ENCODE measurements at places on chromosomes 11 and 22.

- no peak for DNase-seq
These were observed 621.3 kb downstream of the ETS1 start for GRCh38 chr11:127965939-127966668.

GRCh38 chr11:126578021-126578420, 222.5 kb downstream of the ST3GAL4 start:
- DNase-seq, result no peak

- DNase-seq, result peak; percentile 71
These were observed 20.6 kb upstream of the PRDM10 start for GRCh38 chr11:130023204-130023603.

GRCh38 chr22:46012182-46012880, 35.4 kb upstream of the WNT7B start:
- DNase-seq, result no peak

DNA sequence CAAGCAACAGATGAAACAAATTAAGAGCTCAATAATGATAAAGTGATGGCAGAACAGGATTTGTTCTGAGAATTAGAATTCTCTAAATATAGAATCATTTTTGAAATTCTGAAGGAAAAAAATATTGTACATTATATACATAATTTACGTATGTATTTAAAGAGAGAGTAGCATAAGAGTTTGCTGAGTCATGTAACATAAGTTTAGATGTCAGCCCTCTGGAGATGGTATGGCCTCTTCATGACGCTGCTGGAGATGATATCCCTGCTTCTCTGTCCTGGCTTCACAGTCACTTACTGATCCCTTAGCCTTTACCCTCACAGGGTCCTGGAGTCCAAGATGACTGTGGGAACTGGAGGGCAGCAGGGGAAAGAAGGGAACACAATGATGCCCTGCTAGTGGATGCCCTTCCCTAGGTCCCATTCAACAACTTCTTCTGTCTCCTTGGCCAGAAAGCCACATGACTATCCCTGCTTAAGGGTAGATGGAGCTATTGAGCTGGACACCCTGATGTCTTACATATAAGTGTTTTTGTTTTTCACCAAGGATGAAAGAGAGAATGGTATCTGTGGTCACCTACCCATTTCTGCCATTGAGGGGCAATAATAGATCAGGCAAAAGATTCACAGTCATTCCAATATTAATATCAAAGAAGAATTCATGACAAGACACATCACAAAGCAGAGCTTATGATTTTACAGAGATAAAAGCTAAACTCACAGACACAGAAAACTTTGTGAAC, 753.1 kb downstream of the TBC1D22A start:
- DNase-seq, result no peak

DNA sequence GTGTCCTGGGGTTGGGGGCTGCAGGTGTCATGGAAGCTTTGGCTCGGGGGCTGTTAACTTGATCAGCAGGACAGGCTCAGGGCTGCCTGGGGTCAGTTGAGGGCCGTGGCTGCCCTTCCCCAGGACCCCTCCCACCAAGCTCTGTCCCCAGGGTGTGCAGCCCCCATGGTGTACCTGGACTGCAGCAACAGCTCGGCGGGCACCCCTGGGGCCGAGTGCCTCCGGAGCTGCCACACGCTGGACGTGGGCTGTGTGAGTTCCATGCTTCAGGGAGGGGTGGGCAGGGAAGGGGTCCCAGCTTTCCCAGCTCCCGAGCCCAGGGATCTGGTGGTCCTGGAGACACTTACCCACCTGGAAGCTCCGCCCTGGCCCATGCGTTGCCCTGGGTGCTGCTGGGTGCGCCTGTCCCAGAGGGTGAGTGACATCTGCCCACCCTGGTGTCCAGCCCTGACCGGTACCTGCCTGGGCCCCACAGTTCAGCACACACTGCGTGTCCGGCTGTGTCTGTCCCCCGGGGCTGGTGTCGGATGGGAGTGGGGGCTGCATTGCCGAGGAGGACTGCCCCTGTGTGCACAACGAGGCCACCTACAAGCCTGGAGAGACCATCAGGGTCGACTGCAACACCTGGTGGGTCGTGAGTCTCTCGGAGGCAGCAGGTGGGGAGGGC, 11.3 kb downstream of the MUC5B start:
- no peak for DNase-seq

DNA sequence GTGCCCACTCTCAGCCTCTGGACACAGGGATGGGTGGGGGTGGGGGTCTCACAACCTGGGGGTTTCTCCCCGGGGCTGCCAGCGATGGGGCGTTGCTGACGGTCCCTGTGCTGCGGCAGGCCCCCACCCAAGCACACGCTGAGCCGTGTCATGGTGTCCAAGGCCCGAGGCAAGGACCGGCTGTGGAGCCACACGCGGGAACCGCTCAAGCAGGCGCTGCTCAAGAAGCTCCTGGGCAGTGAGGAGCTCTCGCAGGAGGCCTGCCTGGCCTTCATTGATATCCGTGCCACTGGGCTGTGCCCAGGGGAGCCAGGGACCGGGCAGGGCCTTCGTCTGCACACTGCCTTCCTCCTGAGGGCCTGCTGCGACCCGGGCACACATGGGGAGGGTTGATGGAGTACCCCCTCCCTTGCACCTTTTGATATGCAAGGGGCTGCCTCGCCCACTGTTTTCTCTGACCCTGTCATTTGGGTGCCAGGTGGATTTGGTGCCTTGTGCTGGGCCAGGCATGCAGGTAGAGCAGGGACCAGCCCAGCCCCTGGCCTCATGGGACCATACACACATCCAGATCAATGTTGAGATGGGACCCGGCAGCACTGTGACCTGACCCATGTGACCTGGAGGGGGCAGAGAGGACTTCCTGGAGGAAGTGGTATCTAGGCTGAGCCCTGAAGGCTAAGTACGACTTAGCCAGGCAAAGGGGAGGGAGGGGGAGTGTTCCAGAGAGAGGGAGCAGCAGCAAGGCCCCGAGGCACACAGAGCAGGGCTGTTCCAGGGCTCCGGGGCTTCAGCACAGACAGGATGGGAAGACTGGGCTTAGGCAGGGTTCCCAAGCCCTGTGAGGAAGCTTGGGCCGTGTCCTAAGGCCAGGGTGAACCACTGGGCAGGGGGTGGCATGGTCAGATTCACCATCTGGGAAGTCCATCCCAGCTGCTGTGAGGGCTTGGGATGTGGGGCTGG, 75.2 kb downstream of the MYO7A start:
- no peak for DNase-seq

- no peak for DNase-seq
These were observed 1.4 kb upstream of the SIGIRR start for GRCh38 chr11:416051-416756.

GRCh38 chr11:88414385-88414861, 76.9 kb upstream of the CTSC start:
- DNase-seq, result peak; percentile 22

GRCh38 chr11:117099696-117100095, 1.5 kb upstream of the SIK3 start:
- no peak for DNase-seq

- no peak for DNase-seq
These were observed 9.9 kb downstream of the MAPK1 start for GRCh38 chr22:21857481-21857914.

GRCh38 chr11:122486793-122487495, 168.6 kb upstream of the UBASH3B start:
- DNase-seq, result no peak

DNA sequence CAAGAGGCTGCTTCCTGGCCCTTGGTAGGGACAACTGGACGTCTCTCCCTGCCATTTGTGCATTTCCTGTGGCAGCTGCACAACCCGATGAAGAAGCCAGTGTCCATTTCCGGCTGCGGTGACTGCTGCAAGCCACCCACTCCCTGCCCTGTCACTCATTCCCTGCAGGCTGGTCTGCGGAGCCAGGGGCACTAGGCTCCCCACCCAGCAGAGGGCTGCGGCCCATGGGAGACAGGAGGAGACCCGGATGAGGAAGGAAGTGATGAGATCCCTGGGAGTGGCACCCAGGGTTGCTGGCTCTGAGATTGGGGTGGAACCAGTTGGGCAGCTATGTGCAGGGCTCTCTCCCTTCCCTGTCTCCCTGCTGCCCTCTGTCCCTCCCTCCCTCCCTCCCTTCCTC, 10.0 kb upstream of the MYRF start:
- no peak for DNase-seq

GRCh38 chr11:28086569-28086968, 21.4 kb downstream of the KIF18A start:
- DNase-seq, result no peak

DNA sequence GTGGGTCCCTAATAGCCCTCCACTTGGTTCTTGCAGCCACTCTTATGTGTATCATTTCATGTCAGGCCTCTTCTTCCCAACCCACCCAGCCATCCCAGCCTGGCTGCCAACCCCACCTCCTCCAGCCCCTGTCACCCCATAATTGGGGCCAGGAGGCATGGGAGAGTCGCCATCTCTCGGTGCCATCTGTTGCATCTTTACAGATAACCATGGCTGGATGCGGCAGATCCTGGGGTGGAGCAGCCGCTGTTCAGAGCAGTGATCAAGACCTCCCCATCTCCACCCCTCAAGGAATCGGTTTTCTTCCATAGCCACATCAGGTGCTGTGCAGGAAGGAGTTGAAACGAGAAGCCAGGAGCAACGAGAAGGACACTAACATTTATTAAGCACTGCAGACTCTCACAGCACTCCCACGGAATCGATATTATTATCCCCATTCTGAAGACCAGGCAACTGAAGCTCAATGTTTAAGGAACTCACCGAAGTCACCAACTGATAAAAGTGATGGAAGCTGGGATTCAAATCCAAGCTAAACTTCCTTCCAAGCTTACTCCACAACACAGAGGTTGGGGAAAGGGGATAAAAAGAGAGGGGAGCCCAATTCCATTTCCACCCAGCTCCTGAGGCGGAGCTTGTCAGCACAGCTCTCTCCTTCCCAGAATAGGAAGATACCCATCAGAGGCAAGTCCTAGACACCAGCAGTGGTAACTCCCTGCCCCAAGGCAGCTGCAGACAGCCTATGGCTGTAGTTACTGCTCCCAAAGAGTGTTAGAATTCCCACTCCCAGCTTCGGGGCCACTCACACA, 2.7 kb downstream of the SLC43A1 start:
- DNase-seq, result no peak

DNA sequence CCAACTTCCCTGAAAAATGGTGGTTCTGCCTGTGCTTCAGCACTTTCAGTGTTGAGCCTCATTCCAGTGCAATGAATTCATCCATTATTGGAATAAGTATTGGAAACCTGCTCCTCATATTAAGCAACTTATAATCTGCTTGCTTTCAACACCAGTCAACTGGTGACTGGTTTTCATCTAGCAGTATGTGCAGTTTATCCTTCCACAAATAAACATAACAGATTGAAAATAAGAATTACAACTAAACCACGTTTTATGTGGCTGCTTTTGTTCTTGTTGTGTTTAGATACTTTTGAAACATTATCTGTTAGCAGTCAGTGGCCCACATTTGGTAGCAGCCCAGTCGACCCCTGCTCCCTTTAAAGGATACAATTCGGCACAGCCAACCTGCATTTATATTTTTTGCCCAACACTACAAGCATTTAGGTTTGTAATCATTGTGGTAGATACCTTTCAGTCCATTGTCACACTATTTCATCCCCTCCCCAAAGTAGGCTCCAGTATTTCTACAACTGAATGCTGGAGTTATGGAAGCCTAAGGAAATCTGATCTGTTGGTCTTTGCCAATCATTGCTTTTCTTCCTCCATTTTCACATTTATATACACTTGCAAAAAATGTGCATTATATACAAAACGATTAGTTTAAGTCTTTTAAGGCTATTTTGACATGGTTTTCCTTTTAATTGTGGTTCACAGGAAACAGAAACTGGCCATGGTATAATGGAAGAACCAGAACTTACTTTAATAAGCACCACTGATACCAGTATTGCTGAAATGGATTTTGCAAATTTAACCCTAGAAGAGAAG, 13.1 kb downstream of the TAF1D start:
- DNase-seq, result no peak

DNA sequence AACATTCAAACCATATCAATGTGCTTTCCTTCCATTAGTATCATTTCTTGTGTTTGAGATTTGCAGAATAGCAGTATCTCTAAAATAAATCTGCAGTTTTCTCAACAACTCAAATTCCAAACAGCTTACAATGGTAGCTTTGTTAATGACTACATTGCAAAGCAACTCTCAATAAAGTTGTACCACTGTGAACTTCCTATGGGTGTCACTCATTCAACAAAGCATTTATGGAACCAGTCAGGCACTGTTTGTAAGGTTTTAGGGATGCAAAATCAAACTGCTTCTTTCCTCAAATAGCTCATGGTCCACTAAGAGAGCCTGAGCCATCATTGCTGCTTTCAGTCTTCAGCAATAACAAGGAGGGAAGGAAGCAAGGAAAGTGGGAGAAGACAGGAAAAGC, 91.0 kb downstream of the CCDC83 start:
- DNase-seq, result no peak

DNA sequence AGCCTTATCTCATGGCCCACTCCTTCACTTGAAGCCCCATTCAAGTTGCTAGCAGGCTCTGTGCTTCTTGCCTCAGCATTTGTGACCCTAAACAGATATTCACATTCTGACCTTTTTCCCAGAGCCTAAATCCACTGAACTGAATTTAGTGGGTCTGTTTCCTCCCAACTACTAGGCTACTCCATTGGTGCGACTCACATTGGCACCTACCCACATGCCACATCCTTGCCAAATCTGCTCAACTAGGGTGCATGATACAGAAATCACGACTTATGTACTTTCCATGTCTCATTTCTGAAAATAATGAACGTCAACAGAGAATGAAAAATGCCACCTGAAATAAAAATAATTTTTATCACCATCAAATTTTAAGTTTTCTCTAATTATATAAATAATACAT, 8.4 kb upstream of the MMP12 start:
- no peak for DNase-seq

GRCh38 chr22:36806835-36807234, 10.0 kb downstream of the PVALB start:
- no peak for DNase-seq

- DNase-seq, result peak; percentile 53
These were observed at the start of gene DEAF1 for GRCh38 chr11:694563-695287. TSS of gene DEAF1 (minus strand) at chr11:695222. CDS start at chr11:695047, 175 bp downstream.

DNA sequence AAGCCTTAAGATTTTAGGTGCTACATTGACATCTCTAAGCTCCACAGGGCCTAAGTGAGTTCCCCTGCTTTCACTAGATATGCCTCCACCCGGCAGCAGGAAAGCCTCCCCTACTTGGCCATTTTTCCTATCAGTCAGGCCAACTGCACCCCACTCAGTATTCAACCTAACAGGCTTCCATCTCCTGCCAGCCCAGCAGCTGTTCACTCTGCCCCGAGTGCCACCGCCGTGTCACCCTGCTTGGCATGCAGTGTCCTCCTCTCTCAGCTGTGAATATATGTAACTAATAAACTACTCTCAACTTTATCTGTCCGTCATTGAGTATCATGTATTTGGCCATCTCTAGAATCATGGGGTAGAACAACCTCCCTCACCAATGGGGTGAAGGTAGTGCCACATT, 9.0 kb upstream of the OR6M1 start:
- DNase-seq, result no peak
